Stimulated activated CD8-positive, alpha-beta memory T cell treated with anti-CD3 and anti-CD28 coated beads, Interleukin-15, amount 100 ng/mL, for 1 hour (primary cell): ENCODE measurements at places on chromosomes 2 and 18.

DNA sequence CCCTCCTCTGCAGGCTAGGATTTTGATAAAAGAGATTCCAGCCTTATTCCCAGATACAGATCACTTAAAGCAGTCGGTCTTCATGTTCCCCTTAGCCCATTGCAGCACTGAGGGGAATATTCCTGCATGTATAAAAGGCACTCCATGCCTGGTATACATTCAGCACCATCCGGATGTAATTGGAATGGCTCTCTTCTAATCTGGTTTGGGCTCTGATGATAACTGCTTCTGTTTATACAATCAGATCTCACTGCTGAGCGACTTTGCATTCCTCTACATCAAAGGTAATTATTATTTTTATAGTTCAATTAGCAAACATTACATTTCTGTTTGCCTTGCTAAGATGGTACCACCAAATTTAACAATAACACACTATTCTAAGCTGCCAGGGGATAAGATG, 746.9 kb upstream of the CELF4 start:
- DNase-seq, result no peak

- no peak for DNase-seq
Observed at GRCh38 chr2:11872948-11873269, 126.5 kb downstream of the LPIN1 start.

- no peak for DNase-seq
Observed at GRCh38 chr2:32805104-32806095, 141.4 kb upstream of the LTBP1 start.

DNA sequence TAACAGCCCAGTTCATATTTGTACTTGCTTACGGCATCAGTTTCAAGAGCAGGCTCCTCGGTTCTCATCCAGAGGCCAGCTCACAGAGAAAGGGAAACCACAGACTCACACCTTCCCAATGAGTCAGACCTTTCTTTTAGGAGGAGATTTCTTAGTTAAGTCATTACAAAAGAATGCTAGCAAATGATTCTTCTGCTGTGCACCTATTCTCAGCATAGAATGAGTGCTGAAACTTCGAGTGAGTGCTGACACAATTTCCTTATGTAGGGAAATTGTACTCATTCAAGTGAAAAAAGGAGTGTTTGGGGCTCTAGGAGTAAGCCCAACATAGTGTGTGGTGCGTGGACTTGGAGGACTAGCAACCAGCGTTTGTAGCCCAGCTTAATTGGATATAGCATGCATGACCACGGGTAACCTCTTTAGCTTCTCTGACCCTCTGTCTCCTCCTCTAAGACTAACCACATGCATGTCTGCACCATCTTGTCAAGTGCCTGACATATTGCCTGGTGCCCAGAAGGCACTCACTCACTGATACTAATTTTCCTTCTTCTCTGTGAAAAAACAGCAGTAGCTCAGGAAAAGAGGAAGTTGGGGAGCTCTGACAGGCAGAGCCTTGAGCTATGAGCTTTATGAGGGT, 87.0 kb downstream of the ALPK2 start:
- no peak for DNase-seq

DNA sequence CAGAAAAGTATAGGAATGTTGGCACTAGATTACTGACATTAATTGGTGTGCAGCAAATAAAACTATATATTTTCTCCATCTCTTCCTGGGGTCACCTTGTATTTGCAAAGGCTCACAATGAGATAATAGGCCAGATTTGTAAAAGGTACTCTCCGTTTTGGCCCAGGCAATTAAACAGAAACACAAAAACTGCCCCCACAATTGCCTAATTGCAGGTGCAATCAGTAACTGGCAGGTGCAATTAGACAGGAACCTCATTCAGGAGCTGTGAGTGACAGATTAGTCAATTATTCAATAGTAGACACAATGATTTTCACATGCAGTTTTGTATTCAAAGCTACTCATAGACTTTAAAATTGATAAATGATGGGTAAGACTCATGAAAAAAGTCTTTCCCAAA, 451.4 kb upstream of the ID2 start:
- no peak for DNase-seq

GRCh38 chr2:147760984-147761383, 83.8 kb upstream of the ACVR2A start:
- no peak for DNase-seq

GRCh38 chr18:23784832-23785245, 95.6 kb downstream of the LAMA3 start:
- DNase-seq, result no peak

DNA sequence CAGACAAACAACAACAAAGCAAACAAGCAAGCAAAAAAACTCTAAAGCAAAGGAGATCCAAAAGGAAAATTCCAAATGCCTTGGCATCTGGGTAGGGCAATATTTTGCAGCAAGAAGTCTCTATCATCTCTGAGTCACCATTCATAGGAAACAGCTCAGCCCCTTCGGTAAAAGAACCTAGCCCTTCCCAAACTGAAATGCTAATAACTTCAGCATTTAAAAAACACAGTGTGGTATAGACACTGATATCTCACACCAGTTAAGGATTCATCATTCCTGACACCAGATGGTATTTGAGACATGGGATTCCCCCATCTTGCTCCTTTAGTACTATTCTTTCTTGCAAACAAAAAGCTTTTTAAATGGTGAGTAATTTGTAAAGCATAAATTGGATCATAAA, 491.8 kb downstream of the TXNL1 start:
- no peak for DNase-seq

GRCh38 chr2:120381661-120382060, 35.7 kb downstream of the INHBB start:
- no peak for DNase-seq

GRCh38 chr18:11906926-11907874, 917 bp downstream of the MPPE1 start:
- no peak for DNase-seq

GRCh38 chr2:235711527-235711926, 217.7 kb downstream of the AGAP1 start:
- no peak for DNase-seq

DNA sequence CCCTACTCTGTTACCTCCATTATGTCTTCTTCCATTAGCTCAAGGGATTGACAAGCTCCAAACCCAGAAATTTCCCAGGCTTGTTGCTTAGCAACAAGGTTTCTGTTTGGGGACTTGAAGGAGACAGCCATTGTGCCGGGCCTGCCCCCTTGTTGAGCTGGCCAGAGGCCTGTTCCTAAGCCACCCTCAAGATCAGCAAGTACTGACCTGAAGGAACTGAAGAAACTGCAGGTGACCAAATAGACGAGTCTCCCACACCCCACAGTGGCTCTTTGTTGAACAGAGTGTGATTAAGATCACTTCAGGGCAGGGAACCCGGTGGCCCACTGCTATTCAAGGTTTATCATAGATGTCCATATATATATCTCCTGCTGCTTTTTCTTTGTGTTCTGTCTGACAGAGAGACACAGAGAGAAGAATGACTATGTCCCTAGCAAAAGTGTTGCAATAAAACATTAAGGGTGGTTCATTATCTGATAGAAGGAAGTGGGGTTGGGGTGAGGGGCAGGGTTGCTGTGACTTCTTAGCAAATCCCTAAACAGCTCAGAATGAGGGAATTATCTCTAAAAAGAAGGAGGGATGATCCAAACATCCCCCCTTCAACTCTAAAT, 69.2 kb downstream of the RNF144A start:
- no peak for DNase-seq

DNA sequence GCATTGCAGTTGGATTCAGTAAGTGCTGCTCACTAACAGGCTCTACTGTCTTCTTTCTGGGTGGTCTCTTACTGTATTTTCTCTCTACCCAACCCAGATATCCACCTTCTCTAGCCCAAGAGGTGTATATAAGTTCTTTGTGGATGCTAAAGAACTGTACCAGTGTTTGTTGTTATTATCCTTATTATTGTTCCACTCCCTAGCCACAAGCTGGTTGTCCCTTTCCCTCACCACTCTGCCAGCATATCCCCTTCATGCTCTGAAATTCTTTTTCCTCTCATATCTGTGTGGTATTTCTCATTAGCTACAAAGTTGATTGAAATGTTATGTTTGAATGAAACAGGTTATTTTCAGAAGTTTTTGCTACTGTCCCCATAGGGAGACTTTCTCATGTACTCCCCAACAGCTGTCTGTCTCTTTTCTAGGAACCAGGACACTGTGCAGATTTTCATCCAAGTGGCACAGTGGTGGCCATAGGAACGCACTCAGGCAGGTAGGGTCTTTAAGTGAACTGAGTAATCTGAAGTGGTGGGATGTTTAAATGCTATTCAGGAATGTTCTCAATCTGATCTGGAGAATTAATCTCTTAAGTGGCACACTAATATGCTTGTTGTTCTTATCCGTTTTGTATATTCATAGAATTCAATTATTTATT, 56.8 kb downstream of the COX7A2L start:
- DNase-seq, result no peak

DNA sequence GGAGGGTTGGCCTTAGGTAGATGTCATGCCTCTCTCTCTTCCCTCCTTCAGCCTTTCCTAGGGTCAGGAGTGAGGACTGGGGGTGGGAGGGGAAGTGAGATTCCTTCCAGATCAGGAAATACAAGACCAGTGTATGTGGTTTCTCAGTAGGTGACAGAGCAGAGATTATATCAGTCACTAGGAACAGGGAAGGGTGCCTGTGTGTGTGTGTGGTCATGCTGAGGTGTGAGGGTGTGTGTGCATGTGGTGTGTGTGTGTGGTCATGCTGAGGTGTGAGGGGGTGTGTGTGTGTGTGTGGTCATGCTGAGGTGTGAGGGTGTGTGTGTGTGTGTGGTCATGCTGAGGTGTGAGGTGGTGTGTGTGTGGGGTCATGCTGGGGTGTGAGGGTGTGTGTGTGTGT, 259.8 kb downstream of the LOXHD1 start:
- no peak for DNase-seq

- DNase-seq, result no peak
Observed at GRCh38 chr2:46718784-46719183, 196.8 kb downstream of the MCFD2 start.

- DNase-seq, result no peak
Observed at GRCh38 chr18:78773819-78774218, 205.8 kb upstream of the SALL3 start.

DNA sequence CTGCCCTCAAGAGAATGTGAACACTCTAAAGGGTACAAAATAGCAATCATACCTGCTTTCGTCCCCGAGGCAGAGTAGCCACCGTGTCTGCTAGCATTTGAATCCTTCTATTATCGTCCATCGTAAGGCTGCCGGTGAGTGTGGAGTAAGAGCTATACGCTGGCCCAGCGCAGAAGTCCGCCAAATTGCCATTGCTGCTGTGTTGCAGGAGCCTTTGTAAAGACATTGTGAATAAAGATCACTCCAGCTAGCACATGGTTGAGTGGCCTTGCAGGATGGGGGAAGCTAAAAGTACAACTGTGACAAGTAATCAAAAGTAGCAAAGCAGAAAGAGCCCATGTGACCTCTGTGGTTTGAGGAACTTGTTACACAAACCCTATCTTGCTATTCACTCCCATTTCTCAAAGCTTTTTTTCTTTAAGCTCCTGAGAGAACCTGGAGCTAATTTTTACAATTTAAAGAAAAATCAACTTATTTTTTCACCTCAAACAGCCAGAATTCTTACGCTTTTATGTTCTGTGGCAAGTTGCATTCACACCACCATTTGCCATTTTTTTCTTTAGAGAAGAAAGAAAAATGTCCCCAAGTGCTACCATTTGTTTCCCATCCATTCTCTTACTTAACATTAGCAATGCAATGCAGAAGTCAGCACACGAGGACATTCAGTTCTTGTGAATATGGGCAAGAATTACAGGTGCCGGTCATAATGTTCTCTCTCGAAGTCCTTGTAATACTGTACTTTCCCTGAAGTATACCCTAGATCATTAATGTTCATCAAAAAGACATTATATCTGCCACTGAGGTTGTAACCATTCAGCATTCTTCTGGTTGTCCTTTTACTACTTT, at the start of gene CYTIP:
Gene CYTIP (minus strand): TSS at position 295 of the 846 bp plus-strand sequence. CDS start 69 bp downstream, at position 226.
- no peak for DNase-seq

GRCh38 chr2:120978359-120979050, 242.8 kb downstream of the GLI2 start:
- no peak for DNase-seq

GRCh38 chr2:443741-444140, 155.8 kb upstream of the ALKAL2 start:
- no peak for DNase-seq

GRCh38 chr2:168814939-168815907, 12.8 kb downstream of the NOSTRIN start:
- no peak for DNase-seq

DNA sequence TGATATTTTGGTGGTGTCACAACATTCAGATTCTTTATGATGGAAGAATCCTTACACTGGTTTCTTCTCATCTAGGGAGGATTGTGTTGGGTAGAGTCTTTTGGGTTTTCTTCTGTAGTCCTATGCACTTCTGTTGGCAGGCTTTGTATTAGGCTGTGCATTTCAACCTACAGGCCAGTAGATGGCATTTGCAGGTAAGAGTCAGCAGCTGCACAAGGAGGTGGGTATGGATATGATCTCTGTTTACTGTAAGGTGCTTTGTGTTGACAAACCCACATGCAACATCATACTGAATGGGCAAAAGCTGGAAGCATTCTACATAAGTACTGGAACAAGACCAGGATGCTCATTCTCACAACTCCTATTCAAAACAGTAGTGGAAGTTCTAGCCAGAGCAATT, 656.8 kb downstream of the METTL4 start:
- DNase-seq, result no peak

DNA sequence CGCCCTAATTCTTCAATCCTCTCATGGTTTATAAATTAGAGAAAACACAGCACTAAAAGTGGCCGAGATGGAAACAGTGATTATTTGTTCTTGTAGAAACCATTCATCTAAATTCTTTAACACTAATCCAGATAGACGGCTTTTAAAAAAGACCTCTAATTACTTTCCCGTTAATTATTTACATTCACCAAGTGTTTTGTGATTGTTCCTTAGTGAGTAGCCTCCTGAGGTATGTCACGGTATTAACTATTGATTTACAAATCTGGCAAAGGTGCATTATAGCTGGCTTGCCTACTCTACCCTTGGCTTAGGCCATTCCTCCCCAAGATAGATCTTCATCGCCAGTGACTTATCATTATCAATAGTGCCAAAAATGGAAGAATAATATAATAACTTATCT, 436.4 kb upstream of the ST6GAL2 start:
- DNase-seq, result no peak

GRCh38 chr2:221200184-221200839, 371.8 kb downstream of the EPHA4 start:
- DNase-seq, result no peak
